Stimulated activated CD4-positive, alpha-beta T cell treated with anti-CD3 and anti-CD28 coated beads, Interleukin-1b, Interleukin-23, amount 100 ng/mL, for 4 hours (primary cell): ENCODE measurements at places on chromosomes 5 and 9.

DNA sequence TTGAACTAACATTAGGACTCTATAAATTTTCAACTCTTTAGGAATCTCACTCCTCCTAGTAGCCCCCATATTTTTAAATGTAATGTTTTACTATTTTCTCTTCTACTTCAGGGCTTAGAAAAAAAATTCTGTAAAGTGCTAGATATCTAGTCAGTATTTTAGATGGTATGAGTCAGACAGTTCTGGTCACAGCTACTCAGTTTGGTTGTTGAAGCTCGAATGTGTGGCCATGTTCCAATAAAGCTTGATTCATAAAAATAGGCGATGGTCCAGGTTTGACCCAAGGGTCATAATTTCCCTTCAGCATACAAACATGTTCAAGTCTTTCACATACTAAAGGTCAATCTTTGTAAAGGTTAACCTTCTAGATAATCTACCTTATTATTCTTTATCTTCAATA lies 566.0 kb upstream of the CDH18 start:
- DNase-seq: no peak

GRCh38 chr5:135232958-135233357 lies 166.1 kb downstream of the MACROH2A1 start:
- DNase-seq: no peak

GRCh38 chr5:172336264-172336663 lies 52.7 kb upstream of the UBTD2 start:
- no peak for DNase-seq

DNA sequence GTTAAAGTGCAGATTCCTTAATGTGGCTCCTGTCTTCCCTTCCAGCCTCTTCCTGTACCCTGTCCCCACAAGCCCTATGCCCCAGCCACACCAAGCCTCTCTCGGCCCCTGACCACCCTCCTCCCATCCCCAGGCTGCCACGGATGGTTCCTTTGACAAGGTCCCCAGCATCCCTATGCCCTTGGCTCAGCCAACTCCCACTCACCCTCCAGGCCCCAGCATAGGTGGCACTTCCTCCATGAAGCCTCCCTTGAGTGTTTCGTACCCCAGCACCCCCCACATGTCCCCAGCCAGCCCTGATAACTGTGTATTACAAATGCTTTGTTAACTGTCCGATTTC lies 115.5 kb upstream of the TBC1D2 start:
- no peak for DNase-seq

DNA sequence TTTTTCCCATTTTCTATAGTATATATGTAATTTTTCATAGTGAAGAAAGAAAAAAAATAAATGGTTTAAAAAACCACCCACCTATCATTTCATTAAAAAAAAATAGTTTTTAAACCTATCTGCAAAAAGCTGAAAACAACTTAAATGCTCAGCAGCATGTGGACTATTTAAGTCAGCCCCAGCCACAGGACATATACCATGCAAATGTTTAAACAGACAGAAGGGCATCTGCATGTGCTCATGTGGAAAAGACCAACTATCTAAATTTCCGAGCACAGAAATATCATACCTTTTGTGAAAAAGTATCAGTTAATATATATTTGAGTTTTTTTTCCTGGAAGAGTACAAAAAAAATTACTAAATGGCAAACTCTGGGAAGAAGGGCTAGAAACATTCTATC lies 143.4 kb downstream of the EPB41L4A start:
- no peak for DNase-seq

- no peak for DNase-seq
Measured at GRCh38 chr9:99569840-99570239, 251.8 kb upstream of the NR4A3 start.

DNA sequence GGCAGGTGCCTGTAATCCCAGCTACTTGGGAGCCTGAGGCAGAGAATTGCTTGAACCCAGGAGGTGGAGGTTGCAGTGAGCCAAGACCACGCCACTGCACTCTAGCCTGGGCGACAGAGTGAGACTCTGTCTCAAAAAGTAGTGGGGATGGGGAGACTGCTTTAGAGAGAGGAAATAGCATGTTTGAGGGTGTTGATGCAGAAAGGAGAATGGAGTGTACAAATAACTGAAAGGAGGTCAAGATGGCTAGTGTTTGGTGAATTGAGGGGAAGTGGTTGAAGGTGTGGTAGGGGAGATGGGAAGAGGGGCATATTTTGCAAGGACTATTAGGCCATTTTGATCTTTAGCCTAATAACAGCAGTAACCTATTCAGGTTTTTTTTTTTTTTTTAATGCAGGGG lies 18.2 kb downstream of the TENT2 start:
- DNase-seq: no peak

GRCh38 chr9:134030821-134031470 lies 5.7 kb downstream of the BRD3OS start:
- DNase-seq: no peak

DNA sequence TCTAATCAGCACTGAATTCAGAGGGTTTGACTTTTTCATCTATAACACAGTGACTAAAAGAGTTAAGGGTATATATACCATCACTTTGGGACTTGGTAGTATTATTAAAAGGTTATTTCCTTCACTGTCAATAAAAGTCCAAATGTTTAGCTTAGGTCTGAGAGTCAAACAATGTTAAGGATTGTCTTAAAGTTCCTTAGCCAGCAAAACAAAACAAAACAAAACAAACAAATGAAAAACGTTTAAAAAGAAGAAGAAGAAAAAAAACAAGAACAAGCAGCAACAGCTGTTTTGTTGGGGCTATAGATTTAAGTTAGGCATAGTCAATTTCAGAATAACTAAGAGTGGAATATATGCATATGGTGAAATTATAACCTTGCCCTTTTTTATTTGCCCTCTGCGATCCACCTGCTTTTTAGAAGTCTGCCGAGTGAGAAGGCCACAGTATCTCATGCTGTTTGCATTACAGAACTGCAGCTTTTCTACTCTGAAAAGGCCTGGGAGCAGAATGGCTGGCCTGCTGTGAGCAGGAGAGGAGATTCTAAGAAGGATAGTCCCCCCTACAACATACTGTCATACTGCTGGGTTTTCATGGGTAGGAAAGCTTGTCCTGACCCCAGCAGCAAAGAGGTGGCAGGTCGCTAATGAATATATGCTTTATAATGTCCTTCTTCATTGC lies 141.7 kb downstream of the NTRK2 start:
- no peak for DNase-seq

GRCh38 chr5:137236252-137236651 lies 262.9 kb downstream of the SPOCK1 start:
- DNase-seq: no peak
